ENCODE measurements at places on chromosomes 12 and 14. TPM values are rescaled to one million over a fixed set of nuclear protein-coding genes. Genes with fewer than 3 reads are reported as not detected.

GRCh38 chr14:80718940-80719339 is 222.6 kb downstream of the CEP128 start:
- no peaks in the 10 kb centered on the region for H3K4me1 ChIP-seq
- H3K27me3 ChIP-seq: no peaks in the 10 kb centered on the region
- no peak overlapping the region for H3K27ac ChIP-seq
- no peaks in the 10 kb centered on the region for H3K36me3 ChIP-seq

- no peaks in the 10 kb centered on the region for H3K27me3 ChIP-seq
- H3K4me3 ChIP-seq: no peak overlapping the region
- H3K36me3 ChIP-seq: no peaks in the 10 kb centered on the region
- no peaks in the 10 kb centered on the region for H3K4me1 ChIP-seq
- no peak for DNase-seq
- no peak overlapping the region for H3K27ac ChIP-seq
These were observed 24.5 kb upstream of the SPTLC2 start for GRCh38 chr14:77640756-77641533.

GRCh38 chr12:12278899-12279298 is 12.1 kb upstream of the LRP6 start:
- DNase-seq: no peak
- H3K4me1 ChIP-seq: peaks cover 11% of the 10 kb centered on the region
- H3K36me3 ChIP-seq: no peaks in the 10 kb centered on the region
- no peaks in the 10 kb centered on the region for H3K27me3 ChIP-seq

The LBHD2 gene
- polyA plus RNA-seq: not detected
